Glutamatergic neuron (in vitro differentiated cells): ENCODE measurements at places on chromosomes 4 and X.

GRCh38 chrX:130606425-130606824, 204.6 kb downstream of the RBMX2 start:
- no peak for DNase-seq

DNA sequence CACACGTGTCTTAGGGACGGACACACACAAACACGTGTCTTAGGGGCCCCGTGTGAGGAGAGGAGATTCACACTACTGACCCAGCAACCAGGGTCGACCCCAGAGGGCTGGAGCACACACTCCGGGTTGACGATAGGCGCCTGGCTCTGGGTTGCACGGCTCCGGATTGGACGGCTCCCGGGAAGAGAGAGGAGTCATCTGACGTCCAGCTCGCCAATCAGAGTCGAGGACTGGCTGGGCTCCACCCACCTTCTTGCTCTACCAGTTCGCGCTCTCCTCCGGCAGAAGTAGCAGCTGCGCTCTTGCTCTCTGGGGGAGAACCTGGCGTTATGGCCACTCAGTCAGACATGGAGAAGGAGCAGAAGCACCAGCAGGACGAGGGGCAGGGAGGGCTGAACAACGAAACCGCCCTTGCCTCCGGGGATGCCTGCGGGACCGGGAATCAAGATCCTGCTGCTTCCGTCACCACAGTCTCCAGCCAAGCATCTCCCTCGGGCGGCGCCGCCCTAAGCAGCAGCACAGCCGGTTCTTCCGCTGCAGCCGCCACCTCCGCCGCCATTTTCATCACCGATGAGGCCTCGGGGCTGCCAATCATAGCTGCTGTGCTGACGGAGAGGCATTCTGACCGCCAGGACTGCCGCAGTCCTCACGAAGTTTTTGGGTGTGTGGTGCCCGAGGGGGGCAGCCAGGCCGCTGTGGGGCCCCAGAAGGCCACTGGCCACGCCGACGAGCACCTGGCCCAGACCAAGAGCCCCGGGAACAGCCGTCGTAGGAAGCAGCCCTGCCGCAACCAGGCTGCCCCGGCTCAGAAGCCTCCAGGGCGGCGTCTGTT, 74.3 kb downstream of the NUDT10 start:
- DNase-seq = no peak

GRCh38 chr4:6257247-6258025, 12.2 kb upstream of the WFS1 start:
- DNase-seq = no peak

- DNase-seq = no peak
These were observed 14.6 kb downstream of the TMSB4X start for GRCh38 chrX:12989461-12989860.

- no peak for DNase-seq
These were observed 925.6 kb downstream of the SH3BGRL start for GRCh38 chrX:82127228-82128123.

DNA sequence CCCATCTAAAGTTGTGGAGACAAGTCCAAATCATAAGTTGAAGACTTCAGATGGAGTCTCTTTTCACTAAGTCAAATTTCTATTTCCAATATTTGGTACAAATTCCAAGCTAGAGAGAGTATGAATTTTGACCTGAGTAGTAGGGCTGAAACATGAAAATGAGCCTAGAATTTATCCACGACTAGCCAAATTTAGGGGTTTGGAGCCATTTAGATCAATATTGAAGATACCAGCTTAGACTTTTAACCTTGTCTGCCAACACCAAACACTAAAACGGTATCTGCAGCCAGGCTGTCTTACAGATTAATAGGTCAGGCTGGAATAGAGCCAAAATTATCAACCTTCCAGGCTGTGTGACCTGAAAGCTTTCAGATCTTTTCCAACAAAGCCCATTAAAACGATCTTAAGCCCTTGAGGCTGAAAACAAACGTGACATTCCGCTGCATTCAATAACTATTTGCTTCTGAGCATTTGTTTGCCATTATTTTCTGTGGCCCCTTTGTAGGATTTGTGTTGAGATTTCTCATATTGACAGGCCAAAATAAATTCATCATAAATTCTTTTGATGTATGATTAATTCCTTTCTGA, 268.7 kb upstream of the DKK2 start:
- no peak for DNase-seq

DNA sequence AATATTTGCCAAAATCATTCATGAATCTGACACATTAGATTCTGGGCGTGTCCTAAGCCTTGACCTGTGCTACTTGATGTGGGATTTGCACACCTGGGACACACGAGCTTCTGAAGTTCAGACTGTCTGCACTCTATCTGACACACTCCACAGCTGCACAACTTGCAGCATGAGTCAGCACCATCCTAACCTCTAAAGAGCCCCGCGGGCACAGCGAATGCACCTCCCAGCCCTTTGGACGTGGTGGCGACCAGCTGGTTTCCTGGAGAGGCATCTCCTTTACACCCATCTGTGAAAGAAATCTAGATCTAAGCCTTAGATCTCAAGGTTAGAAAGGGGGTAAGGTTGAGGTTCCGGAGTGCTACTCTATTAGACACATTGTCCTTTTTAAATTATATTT, 69.2 kb downstream of the SORBS2 start:
- no peak for DNase-seq

GRCh38 chr4:141307241-141307689, 86.6 kb downstream of the ZNF330 start:
- peak; percentile 52 for DNase-seq

GRCh38 chr4:186617921-186618320, 62.6 kb upstream of the MTNR1A start:
- no peak for DNase-seq

DNA sequence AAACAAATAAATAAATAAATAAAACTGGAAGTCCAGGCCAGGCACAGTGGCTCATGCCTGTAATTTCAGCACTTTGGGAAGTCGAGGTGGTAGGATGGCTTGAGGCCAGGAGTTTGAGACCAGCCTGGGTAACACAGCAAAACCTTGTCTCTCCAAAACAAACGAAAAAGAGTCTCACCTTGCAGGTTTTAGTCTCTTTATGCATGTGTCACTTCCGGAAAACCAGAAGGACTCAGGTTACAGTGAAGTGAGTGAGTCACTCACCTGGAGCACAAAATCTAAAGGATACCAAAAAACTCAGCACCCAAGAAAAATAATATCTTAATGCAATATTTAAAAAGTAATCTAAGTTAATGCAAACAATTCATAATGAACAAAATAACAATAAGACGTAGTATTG, 20.1 kb upstream of the SLC34A2 start:
- DNase-seq = no peak

GRCh38 chr4:157978680-157979361, 194.0 kb downstream of the GASK1B start:
- DNase-seq = peak; percentile 55
